ENCODE measurements at places on chromosomes 11 and 22. TPM values are rescaled to one million over a fixed set of nuclear protein-coding genes. Genes with fewer than 3 reads are reported as not detected.
A peak's percentile ranks its signal among the peaks of the same experiment; 100 is the strongest.

DNA sequence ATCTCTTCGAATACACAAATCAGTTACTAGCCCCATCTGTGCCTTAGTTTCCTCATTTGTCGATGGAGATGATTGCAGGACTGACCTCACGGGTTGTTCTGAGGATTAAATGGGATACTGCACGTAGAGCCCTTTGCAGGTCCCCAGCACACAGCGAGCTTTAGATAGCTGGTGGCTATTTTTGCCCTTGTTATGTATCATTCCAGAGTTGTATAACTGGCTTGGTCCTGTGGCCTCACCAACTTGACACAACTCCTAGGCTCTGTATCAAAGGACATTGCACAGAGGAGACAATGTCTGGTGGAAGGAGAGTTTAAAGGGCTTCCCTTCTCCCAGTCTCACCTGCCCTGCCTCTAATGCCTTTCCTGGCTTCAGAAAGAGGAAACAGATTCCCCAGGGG lies 22.8 kb upstream of the DGAT2 start:
- no peak for DNase-seq

- no peak for DNase-seq
These were observed 14.6 kb downstream of the TRIOBP start for GRCh38 chr22:37711490-37711889.

DNA sequence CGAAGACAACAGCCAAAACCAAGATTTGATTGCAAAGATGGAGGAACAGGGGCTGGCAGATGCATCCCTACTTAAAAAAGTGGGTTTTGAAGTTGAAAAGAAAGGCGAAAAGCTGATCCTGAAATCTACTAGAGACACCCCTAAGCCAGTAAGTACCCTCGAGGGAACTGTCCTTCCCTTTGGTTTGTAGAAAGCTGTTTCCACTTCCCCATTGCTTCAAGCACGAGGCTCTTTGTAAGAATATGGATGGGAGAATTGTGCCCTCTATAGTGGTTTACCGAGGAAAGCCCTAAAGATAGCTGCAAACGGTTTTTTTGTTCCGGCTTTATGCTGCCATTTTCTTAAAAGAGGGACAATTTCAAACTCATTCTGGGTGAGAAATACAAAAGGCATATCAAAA lies 133.9 kb downstream of the WNT7B start:
- no peak for DNase-seq

DNA sequence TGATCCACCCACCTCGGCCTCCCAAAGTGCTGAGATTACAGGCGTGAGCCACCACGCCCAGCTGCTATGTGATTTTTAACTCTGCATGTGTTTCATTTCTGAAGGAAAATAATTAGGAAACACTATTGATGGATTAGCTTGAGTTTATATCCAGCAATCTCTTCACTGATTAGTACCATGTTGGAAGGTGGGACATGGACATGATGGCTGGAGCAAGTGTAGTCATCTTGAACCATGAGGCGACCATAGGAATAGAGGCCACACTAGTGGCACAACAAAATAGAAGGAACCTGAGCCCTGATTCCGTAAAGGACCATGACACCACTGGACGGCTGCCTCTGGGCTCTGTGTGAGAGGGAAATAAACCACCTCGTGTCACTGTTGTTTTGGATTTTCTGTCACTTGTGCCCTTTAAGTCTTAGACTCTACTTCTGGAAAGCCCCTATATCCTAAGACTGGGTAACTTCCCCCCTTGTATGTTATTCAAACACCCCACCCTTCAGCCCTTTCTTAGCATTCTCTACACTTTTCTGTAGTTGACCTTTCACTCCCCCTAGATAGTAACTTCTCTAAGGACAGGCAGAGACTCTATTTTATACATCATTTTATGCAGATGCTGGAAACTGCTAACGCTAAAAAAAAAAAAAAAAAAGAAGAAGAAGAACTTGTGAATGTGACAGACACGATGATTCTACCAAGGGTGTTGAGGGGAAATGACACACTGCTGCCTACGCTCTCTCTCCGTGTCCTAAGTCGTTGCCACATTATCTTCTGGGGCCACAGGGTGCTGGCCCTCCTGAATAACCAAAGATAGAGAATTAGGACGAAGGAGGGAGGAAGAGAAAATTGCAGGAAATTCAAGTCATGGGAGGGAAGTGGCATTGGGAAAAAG lies 2.7 kb upstream of the VPS37C start:
- no peak for DNase-seq

- no peak for DNase-seq
These were observed 27.0 kb upstream of the RBFOX2 start for GRCh38 chr22:36055376-36056295.

- no peak for DNase-seq
These were observed 37.0 kb upstream of the DNAJB7 start for GRCh38 chr22:40898850-40899357.

GRCh38 chr11:109291553-109291952 lies 130.4 kb upstream of the C11orf87 start:
- no peak for DNase-seq

GRCh38 chr11:130601141-130601540 lies 152.7 kb downstream of the ADAMTS15 start:
- peak; percentile 66 for DNase-seq

Gene DMC1
- 0.22 TPM for total RNA-seq

Gene SCUBE2
- 1.8 TPM for total RNA-seq

Gene MB
- 6,836 TPM for total RNA-seq

Gene OR10A4
- total RNA-seq: not detected

Gene RASD2
- total RNA-seq: 3.6 TPM

Gene SEPTIN5
- total RNA-seq: 8.5 TPM

Gene DNAJB7
- not detected for total RNA-seq

Gene BMAL1
- 18.5 TPM for total RNA-seq

Gene SMIM38
- 0.08 TPM for total RNA-seq

Measured in psoas muscle (tissue), 8 donors.